ENCODE measurements at places on chromosomes 2 and 18.

- no peak for DNase-seq
Observed at GRCh38 chr18:36704156-36704555, 124.6 kb downstream of the TPGS2 start.

DNA sequence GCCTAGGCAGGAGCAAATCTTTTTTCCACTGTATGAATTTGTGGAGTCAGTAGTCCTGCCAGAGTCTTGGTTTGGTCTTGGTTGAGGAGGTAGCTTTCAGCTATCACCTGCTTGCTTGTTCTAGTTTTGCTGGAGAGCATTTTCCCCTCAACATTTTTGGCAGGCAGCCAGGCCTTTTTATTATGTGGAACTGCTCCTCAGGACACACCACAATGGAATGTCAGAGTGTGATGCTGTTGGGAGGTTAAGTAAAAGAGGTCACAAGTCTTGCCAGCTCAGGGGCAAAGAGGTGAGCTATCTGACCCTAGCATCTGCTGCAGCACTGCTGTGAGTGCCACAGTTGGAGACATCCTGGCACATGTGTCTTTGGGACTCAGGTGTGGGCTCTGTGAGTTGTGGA, 258.0 kb downstream of the CNTNAP5 start:
- no peak for DNase-seq

DNA sequence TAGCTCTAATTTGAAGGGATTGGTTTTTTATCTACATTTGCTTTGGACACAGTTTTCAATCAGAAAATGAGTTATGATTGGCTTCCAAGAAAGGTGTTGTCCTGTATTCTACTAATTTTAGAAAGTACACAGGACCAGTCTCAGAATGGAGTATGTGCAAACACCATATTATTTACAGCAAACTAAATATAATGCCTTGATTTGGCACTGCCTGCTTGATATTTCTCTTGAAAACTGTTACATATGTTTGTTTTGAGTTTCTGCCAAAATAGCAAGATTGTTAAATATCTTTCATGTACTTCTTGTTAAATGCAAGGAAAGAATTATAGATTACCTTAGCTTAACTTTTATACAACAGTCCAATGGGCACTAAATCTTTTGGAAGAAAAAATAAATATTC, 694.9 kb downstream of the KCNJ3 start:
- DNase-seq, result no peak

DNA sequence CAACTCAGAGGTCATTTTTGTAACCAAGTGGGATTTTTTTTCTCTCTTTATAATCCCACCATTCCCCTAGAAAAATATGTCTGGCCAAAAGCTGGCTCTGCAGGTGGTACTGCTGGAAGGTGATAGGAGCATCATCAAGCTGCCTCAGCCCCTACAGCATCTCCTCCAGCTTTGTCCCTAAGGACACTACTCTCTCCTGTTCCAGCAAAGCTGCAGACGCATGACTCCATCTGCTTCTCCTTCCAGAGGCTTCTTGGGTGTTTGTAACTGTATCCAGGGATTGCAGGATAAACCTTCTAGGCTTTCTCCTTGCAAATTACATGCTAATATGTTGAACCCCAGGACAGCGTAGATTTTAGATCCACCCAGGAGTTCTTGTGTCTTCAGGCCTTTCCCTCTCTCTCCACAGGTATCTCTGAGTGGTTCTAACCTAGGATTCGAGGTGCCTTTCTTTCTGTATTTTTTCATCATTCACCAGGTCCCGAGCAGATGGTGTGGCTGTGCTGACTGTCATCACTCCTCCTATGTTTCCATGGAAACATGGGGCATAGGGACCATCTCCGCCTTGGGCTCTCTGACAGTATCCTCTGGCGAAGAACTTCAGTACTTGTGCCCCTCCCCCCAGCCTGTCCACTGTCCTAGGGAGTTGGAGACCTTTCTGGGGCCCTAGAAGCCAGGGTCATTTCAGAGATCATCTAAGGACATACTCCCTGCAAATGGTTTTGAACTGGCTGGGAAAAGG, 34.3 kb downstream of the AFF3 start:
- no peak for DNase-seq

GRCh38 chr2:212814941-212815340, 276.3 kb upstream of the ERBB4 start:
- no peak for DNase-seq

GRCh38 chr2:172107690-172108586, 5.2 kb upstream of the DLX2 start:
- DNase-seq, result no peak

GRCh38 chr2:129008055-129008880, 689.6 kb upstream of the HS6ST1 start:
- peak; percentile 53 for DNase-seq

DNA sequence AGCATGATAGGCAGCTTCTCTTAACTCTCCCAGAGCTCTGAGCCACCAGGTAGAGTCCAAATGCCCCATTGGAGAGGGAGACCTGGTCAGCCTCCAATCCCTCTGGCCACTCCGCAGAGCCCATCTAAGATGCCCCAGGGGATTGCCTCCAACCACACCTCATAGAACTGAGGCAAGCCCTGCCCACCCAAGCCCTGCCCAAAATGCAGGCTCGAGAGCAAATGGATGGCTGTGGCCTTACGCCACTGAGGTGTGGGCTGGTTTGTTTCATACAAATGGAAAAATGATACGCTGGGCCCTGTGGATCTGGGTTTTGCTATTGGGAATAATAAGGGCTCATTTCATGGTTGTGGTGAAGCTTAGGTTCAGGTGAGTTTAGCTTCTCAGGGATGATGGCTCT, 3.0 kb upstream of the TFCP2L1 start:
- DNase-seq, result no peak

DNA sequence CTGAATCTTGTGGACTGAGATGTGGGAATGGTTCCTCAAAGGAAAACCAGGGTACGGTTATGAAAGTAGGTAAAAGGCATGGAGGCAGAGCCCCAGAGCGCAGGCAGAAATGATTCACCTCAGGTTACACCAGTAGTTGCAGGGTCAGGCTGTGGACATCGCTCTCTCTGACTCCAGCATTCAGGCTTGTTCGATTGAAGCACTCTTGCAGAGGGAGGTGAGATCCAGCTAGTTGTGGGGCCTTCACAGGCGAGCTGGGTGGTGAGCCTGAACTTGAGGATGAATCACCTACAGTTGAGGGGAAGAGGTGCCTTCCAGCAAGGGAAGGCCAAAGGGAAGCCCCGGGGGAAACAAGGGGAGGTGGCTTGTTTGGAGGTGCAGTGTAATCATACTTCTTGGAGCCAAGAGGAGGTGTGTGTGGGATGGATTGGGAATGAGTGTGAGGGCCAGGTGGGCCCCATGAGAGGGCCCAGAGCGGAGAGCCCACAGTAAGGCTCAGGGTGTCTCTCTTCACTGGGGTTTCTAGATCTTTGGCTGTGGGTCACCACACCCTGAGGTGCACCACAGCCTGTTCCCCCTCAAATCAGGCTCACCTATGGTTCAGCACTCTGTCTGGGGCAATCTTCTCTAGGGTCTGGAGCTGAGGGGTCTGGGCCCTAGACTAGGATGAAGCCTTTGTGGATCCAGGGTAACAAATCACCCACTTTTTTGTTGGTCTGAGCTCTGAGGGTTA, 48.5 kb upstream of the MCFD2 start:
- DNase-seq, result no peak

Measured in aorta (tissue), 5 donors.